MG63 (cell line): ENCODE measurements at places on chromosomes 4 and X. TPM values are rescaled to one million over a fixed set of nuclear protein-coding genes. Genes with fewer than 3 reads are reported as not detected.

Gene ARX
- not detected in 2 replicates for total RNA-seq

Gene ARHGAP36
- not detected in 2 replicates for total RNA-seq

Gene MAGEA2B
- total RNA-seq = not detected in 2 replicates

Gene WDFY3
- total RNA-seq = 3.8 and 5.2 TPM in 2 replicates

Gene ZNF157
- total RNA-seq = 2.2 TPM in 1 of 2 replicates, not detected in the other

Gene FRG2
- total RNA-seq = not detected in 2 replicates
